ENCODE measurements at places on chromosomes 1 and 21.

DNA sequence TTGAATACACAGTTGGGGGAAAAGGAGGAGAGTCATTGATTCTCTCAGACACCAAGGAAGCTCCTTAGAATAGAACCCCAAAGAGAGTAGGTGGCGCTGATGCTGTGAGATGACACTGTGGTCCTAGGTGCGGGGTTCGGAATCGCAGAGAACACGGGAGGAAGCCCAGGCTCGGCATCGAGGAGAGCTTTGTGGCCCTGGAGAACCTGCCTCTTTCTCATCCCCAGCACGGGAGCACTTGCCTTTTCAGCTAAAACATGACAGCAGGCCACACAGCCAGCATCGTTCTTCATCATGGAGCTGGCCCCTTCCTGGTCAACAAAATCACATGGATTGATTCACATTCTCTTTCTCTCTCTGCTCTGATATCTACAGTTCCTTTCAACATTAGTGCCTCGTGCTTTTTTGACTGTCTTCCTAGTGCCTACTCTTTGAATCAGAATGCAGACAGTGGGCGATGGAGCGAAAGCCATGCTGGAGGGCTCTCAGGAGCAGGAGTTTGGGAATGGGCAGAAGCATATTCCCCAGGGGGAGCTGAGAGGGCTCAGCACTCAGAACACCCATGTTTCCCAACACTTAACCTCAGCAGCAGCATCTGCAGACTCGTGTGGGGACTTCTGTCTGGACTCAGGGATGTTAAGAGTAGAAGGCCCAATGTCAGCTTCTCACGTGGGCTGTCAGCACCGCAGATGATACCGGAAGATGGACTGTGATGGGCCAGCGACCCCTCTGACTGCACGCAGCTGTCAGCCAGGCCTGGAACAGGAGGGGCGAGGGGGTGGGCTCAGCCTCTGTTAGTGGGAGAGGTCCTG, 539.4 kb downstream of the KIF26B start:
- DNase-seq = no peak

DNA sequence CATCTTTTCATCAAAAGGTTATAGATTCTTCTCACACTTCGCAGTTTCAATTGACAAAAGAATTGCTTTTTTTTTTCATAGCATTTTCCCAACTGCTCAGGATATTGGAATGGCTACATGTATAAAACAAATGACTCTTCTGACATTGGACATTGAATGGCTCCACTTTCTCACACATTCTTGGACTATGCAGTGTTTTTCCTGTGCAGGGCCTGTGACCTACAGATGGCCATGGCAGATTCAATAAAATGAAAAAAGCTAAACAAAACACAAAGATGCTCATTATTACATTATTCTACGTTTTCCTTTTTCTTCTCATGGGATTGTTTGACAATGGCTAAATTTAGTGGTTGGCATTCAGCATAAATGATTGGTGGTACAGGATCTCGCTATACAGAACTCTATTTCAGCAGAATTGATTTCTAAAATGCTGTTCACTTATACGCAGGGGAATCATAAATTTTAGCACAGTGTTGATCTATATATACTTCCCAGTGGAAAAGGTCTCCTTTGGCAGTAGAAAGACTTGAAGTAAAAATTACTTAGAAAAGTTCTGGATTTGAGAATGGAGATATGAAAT, 115.6 kb upstream of the ADAMTS5 start:
- DNase-seq = no peak

GRCh38 chr1:18021242-18021641, 86.4 kb upstream of the IGSF21 start:
- DNase-seq = no peak

GRCh38 chr1:82520611-82521010, 719.9 kb downstream of the ADGRL2 start:
- no peak for DNase-seq

- no peak for DNase-seq
Measured at GRCh38 chr1:9025449-9025848, 774 bp downstream of the SLC2A7 start.

GRCh38 chr1:55275151-55275748, 60.1 kb upstream of the USP24 start:
- no peak for DNase-seq

DNA sequence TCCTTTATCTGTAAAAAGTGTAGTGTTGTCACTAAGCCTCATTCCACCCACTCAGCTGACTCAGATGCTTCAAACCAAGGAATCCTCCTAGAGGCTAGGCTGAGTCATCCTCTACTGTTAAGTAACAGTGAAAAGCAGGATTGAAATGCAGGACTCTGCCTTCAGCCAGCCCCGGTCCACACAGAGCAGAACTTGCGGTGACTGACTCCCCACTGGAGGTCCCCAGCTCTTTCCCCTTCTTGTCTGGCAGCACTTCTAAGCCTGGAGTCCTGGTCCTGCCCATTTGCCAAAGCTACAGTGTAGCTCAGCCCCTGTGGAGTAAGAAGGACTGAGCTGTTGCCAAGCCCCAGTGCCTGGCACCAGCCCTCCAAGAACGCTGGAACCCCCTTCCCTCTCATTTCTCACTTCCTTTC, 1.7 kb downstream of the RAB7B start:
- no peak for DNase-seq

DNA sequence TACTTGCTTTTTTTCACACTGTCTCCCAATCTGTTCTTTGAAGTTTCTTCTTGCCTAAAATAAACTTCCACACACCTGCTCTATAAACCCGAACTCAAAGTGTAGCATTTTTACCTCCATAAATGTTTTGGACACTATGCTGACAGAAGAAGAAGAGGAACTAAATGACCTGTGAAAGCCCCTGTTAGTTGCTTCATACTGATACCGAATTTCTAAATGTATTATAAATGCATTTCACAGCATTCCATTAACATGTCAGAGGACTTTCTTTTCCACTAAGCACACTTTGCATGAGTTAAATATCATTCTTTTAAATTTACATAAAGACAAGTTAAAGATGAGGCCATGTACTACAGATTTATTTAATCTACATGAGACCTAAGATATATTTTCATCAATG, 281.0 kb downstream of the SMYD3 start:
- DNase-seq = no peak

DNA sequence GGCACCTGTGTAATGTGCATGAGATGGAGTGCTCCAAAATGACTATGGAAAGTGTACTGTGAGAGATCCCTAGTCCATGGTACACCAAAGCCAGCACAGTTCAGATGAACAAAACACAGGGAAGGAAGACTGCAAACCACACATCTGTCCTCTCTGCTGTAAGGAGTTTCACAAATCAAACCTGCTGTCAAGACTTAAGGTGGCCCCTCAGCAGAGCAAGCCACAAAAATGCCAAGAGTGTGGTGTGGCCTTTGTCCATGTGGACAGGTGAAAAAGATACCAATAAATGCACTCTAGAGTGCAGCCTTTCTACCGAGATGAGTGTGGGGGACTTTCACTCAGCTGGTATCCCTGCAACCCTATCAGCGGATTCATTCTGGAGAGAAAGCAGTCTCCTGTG, 12.9 kb downstream of the ZNF648 start:
- no peak for DNase-seq

DNA sequence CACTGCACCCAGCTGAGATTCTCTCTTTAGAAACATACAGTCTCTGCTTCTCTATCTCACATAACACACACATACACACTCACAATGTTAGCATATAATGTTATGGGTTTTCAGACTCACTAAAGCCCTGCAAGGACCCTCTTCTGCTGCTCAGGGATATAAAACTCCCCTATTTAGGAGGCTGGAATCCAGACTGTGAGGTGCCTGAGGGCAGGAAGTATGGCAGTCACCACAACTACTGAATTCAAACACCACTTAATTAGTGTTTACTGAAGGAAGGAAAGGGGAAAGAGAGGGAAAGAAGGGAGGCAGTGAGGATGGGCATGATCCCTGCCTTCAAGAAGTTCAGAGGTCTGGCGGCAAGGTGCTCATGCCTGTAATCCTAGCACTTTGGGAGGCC, 7.8 kb upstream of the CDK18 start:
- DNase-seq = no peak

DNA sequence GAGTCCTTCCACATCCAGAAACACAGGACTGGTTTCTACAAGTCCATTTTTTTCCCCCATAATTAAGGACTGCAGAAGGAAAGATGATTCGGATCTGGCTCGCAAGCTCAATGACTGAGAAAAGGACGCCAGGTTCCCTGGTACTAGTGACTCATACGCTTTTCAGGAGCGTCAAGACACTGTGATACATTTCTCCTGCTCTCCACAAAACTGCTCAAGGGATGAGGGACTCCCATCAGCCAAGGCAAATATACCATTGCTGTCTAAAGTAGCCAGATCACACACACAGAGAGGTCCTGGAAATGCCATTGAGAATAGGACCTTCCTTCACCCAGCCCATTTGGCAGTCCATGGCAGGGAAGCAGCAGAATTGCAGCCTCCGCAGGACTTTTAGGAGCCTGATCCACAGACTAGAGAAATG, 253.6 kb upstream of the IRF2BP2 start:
- DNase-seq = no peak

DNA sequence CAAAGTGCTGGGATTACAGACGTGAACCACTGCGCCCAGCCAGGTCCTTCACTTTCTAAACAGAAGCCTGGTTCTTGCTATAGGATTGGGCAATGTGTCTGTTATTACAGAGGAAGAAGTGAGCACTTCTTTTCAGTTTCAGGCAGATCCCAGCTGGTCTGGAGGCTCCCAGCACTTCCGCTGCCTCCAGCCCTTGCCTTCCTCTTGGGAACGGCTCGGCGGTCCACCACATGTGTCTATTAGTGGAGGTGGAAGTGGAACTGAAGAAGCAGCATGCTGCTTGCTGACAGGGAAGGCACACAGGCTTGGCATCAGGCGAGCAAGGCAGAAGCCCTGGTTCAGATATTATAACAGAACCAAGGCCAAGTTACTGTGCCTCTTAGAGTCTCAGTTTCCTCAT, 17.0 kb downstream of the MKNK1 start:
- no peak for DNase-seq

- no peak for DNase-seq
Measured at GRCh38 chr1:32984455-32985171, 20.0 kb upstream of the RNF19B start.

DNA sequence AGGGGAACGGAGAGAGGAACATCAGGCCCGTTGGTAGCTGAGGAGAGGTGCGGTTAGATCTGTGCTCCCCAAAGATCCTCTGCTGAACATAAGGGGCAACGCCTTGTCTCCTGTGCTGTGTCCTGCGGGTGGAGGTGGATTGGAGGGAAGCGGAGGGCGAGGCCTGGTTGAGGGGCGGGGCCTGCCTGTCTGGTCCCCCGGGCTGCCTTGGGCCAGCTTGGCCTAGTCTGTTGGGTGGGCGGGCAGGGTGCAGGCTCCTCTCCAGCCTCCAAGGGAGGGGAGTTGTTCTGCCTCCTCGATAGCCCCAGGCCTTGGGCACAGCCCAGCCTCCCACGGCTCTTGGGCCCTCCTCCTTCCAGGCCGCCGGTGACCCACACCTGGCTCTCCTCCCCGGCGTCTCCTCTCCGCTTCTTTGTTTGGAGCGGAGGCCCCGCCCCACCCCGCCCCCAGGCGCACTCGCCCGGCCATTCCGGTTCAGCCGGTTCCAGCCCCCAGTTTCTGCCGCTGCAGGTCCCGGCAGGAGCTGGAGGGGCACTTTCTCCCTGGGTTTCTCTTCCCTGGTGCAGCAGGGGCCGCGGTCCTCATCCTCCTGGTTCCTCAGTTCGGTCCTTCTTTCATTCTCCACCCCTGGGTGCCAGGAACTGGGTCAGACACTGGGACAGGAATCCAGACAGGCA, 19.4 kb downstream of the PTPRF start:
- no peak for DNase-seq

DNA sequence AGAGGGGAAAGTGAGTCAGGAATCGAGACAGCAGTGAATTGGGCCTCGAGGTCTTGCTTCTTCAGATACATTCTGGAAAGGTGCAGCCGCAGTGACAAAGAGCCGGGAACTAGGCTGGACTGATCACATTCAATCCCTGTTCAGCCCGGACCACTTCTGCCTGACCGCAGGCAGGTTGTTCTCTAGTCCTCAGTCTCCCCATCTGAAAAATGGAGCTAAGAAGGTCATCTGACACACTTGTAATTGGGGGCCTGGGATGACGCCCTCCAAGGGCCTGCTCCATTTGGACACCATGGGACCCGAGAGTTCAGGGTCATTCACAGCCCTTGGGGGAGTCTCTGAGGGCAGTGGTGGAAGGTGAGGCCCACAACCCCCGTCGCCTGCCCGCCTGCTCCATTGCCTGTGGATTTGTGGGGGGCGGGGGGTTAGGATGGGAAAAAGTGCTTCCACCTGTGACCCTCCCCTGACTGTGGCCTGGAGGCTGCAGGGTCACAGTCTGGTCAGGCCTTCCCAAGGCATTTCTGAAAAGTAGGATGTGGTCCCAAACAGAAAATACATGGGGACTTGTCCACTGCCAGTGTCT, 87.9 kb upstream of the CSF3R start:
- DNase-seq = no peak

DNA sequence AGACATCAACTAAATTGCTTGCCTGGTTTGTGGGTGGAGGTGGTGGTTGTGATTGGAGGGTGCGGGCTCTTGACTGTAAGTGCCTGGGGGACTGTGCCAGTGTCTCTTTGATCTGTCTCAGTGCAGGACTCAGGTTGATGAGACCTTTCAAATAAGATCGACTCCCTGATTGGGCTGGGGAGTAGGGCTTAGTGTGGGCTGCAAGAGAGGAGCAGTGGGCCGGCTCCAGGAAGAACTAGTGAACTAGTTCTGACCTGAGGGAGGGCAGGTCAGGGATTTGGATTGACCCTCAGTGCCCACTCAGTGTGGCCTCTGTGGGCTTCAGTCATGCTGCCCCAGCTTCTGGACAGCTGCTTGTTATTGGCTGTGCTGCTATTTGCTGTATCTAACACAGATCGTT, 130.6 kb upstream of the CACNA1E start:
- DNase-seq = no peak

DNA sequence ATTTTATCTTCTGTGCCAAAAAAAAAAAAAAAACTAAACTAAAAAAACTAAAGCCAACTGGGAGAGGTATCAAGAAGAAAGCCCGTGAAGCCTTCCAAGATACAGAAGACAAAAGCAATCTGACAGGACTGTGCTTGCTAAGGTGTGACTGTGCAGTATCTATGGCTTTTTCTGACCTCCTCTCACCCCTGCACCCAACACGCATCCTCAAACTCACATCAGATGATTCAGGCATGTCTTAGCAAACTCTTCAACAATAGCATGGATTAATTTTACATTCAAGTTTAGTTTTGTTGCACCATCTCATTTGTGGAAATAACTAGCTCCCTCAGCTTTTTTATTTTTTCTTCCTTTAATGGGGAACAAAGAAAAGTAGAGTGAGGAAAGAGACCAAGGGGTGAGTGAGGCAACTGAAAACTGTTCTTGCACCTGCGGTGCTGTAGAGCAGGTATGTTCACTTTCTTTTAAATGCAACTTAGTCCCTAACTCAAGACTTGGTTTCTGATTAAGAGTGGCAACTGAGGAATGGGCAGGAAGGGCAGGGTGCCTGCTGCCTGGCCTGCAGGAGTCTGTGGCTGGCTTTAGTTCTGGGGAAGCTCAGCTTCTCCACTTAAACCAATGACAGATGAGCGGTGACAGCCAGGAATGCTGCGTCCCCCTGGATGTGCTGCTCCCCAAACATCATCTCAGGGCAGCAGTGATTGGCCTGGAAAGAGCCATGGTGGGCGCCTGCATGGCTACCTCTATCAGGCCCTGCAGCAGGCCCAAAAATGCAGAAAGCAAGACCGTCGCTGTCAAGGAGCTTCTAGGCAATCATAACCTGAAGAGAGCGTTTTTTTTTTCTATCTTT, 71.3 kb upstream of the LRRC8B start:
- no peak for DNase-seq

GRCh38 chr1:31577515-31578192, 1.3 kb downstream of the TINAGL1 start:
- DNase-seq = no peak

GRCh38 chr1:17661546-17662157, 93.5 kb upstream of the ACTL8 start:
- DNase-seq = no peak
